Uterus (tissue), 4 donors: ENCODE measurements at places on chromosomes 2 and 18. TPM values are rescaled to one million over a fixed set of nuclear protein-coding genes. Genes with fewer than 3 reads are reported as not detected.

Gene NAT8
- not detected for total RNA-seq

Gene LRP2
- total RNA-seq, result 0.35 TPM

Gene IL36B
- not detected for total RNA-seq

GRCh38 chr2:198756166-198756565 is 701.6 kb downstream of the SATB2 start:
- DNase-seq, result no peak

DNA sequence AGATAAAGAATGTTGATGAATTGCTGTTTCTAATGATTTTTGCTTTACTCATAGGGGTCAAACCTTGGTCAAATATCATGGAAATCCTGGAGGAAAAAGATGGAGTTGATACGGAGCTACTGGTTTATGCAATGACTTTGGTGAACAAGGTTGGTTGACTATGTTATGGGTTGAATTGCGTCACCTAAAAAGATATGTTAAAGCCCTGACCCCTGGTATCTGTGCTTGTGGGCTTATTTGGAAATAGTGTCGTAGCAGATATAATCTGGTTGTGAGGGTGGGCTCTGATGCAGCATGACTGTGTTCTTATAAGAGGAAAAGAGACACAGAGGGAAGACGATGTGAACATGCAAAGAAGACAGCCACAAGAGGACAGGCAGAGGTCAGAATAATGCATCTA is 226.2 kb downstream of the TPGS2 start:
- DNase-seq, result no peak
